ENCODE measurements at places on chromosomes 1 and 21.

GRCh38 chr1:115647919-115648650, 6.3 kb downstream of the VANGL1 start:
- DNase-seq, result peak; percentile 29

DNA sequence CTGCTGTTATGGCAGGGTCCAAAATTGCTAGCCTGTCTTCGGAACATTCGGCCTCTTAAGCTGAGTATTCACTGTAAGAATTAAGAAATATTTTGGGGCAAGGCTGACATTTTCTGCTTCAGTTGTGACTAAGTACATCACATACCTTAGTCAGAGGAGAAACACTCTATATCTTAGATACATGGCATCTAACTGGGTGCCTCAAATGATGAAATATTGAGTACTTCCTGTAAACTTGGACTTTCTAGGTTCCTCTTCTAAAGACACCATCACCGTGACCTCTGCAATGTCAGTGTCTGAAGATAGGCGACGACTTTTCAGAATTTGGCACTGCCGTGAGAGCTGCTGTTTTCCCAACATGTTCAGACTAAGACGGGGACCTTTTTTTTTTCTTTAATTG, 65.6 kb downstream of the PCBP3 start:
- DNase-seq, result no peak

GRCh38 chr21:31607791-31608190, 51.7 kb upstream of the SOD1 start:
- DNase-seq, result no peak

GRCh38 chr1:169487133-169487532, 1.4 kb upstream of the SLC19A2 start:
- DNase-seq, result no peak

DNA sequence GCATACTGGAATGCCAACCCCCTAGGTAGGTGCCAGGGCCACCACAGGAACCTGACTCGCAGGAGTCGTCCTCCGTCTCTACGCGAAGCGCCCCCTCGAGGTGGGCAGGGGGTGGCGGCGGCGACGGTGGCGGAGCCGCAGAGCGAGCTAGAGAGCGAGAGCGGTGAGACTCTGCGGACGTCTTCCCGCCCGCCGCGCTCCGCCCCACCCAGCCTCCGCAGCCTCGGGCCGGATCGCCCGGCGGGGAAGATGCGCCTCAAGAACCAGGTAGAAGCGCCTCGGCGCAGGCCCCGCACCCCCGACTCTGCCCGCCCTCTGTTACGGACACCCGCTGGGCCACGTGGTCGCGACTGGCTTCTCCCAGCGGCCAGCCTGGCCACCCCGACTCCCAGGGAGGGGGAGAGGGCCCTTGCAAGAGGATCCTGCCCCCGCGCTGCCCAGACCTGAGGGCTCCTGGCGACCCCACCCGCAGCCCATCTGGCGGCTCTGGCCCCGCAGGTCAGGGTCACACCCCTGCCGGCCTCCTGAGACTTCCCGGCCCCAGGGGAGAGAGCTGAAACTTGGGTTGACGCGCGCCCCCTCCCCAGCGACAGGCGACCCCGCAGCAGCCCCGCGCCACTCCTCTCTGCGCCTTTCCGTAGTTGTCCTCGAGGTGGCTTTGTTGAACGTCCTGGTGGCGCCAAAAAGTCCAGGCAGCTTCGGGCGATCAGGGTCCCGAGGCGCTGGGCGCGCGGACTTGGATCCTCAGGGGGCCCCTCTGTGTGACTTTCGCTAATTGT, 24.4 kb upstream of the AGBL4 start:
- peak; percentile 67 for DNase-seq

DNA sequence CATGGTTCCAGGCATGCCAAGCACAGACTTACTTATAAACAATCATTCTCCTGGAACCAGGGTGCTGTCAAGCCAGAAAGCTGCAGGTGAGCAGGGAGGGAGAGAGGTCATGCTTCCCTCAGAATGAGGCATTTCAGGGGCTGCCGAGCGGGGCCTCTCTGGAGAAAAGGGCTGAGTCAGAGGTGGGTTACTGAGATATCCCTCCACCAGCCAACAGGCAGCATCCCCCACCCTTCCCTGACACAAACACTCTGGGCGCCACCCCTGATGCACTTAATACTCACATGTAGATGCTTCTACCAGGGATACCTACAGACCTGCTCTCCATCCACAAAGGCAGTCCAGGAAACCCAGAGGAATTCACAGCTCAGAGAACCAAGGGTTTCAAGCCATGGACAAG, 13.1 kb downstream of the STK40 start:
- DNase-seq, result no peak

- DNase-seq, result no peak
Measured at GRCh38 chr1:37601441-37601840, 5.7 kb upstream of the GNL2 start.

GRCh38 chr1:117527074-117527473, 78.8 kb upstream of the TENT5C start:
- no peak for DNase-seq

- DNase-seq, result no peak
Measured at GRCh38 chr1:108877348-108878159, 769 bp downstream of the GPSM2 start.

DNA sequence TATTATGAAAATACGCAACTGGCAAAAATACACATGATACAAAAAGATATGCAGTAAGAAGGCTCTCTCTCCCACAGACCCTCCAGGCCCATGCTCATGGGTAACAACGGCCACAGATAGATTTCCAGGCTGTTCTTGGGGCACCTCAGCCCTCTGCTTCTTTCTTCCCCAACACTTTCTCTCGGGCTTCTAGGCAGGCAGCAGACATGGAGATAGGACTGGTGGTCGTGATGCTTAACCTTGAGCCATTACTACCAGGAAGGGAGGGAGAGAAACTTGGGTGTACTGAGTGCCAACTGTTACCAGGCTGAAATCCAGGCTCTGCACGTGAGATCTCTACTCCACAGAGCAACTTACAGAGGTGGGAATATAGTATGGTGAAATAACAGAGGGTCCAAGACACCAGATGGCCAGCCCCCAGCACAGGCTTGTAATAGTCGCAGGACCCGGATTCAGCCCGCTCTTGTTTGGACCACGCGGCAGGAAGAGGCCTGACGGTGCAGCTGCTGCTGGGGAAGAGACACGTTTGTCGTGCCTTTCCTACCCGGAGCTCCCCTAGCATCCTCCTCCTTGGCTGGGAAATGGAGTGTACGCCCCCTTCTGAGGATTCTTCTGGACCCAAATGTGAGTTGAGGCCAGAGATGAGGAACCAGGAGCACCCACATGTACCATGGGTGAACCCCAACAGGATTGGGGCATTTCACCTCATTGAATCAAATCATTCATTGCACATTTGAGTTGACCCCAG, 441.1 kb upstream of the VAMP3 start:
- peak; percentile 31 for DNase-seq

DNA sequence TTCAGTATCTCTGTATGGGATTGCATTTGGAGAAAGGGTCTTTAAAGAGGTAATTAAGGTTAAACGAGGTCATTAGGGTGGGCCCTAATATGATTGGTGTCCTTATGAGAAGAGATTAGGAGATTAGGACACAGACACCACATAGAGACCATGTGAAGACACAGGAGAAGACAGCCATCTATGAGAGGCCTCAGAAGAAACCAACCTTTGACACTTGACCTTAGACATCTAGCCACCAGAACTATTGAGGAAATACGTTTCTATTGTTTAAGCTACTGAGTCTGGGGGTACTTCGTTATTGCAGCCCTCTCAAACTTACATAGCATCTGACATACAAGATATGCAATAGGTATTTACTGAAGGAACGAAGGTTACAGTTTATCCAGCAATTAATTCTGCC, 7.3 kb upstream of the VPS45 start:
- no peak for DNase-seq

- peak; percentile 91 for DNase-seq
Measured at GRCh38 chr1:222455188-222455879, 92.6 kb downstream of the HHIPL2 start.

- DNase-seq, result peak; percentile 89
Measured at GRCh38 chr1:159197561-159198557, 6.8 kb upstream of the ACKR1 start.

DNA sequence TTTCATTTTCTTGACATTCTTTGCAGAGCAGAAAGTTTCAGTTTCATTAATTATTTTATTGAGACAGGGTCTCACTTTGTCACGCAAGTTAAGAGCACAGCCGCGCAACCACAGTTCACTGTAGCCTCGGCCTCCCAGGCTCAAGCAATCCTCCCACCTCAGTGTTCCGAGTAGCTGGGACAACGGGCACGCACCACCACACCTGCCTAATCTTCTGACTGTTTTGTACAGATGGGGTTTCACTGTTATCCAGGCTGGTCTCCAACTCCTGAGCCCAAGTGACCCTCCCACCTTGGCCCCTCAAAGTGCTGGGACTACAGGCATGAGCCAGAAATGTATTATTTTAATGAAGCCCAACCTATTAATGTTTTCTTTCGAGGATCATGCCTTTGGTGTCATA, 3.0 kb upstream of the SPATC1L start:
- DNase-seq, result no peak

DNA sequence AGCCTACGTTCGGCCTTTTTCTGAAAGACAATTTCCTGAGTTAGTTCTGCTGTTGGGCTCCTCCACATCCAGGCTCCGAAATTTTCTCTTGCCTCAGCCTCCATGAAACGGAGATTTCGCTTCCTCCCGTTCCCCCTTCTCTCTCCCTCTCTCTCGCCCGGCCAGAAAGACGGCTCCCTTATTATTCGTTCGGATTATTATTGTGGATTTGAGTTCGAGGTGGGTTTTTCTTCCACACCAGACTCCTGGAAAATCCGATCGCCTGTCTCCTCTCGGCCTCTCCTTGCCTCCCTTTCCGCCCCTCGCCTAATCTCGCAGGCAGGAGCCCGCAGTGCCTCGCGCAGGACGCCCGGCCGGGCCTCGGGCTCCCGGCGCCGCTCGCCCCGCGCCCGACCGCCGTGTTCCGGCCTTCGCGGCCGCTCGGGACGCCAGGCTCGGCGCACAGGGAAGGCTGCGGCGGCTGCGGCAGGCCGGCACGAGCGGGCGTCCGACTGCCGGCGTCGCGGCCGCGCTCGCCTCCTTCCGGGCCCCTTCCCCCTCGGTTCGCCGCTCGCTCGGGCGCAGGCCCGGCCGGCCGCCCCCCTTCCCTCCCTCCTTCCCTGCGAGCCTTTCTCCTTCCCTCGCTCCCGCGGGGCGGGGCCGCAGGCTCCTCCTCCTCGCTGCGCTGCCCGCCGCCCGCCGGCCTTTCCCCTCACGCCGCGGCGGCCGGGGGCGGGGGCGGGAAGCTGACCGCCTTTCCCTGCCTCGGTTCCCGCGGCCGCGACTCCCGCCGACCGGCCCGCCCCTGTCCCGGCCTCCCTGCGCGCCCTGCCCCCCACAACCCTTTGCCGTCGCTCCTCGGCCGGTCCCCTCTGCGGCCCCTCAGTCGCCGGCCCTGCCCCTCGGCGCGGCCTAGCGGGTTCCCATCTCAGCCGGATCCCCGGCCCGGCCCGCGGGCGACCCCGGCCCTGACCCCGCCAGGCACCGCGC, at the start of gene ARHGEF11:
Gene ARHGEF11, minus strand, starts transcription at position 493 of the 969 bp plus-strand sequence. CDS start 1,412 bp downstream, outside the sequence.
- DNase-seq, result peak; percentile 95

DNA sequence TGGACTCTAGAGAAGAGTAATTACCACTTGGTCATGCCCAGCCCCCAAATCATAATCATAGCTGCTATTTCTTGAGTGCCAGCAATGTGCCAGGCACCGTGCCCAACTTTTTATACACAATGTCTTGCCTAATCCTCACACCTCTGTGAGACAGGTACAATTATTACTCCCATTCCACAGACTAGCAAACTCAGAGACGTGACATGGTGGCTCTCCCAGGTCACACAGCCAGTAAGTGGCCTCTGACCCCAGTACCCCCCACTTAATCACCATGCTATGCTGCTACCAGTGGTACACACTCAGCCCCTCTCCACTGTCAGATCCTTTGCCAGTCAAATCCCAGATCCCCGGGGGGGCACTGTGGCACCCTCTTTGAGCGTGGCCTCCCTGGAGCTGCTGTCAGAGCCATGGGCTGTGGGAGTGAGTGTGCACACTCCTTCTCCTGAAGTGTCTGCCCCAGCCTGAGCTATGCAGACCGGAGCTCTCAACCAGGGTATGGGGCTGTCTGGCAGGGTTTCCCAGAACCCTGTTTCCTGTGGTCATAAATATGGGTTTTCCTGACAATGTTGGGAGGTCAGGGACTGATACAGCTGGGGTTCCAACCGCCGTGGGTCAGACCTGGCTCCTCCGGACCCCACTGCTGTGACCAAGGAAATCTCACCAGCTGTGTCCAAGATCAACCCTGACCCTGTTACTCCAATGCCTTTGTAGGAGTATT, 51.8 kb downstream of the LACTBL1 start:
- DNase-seq, result no peak

GRCh38 chr1:3680488-3681230, 28.3 kb downstream of the TP73 start:
- no peak for DNase-seq

DNA sequence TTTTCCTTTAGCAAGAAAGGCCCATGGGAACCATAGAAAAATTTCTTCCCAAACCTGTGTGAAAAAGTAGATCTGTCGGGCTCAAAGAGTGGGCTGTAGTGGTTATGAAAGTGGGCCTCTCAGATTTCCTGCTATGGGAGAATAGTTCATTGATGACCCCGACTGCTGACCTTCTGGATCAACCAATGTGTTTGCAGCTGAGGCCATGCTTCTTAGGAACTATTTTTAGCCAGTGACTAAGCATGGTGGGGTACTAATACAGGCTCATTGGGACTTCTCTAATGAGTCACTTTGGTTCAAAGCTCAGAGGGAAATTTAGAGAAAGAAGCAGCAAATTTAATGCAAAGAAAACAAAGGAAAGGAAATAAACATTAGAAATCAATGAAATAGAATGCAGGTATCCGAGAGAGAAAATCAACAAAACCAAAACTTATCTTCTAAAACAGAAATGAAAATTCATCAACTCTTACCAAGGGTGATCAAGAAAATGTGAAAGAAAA, 12.6 kb upstream of the PSMA5 start:
- DNase-seq, result no peak

DNA sequence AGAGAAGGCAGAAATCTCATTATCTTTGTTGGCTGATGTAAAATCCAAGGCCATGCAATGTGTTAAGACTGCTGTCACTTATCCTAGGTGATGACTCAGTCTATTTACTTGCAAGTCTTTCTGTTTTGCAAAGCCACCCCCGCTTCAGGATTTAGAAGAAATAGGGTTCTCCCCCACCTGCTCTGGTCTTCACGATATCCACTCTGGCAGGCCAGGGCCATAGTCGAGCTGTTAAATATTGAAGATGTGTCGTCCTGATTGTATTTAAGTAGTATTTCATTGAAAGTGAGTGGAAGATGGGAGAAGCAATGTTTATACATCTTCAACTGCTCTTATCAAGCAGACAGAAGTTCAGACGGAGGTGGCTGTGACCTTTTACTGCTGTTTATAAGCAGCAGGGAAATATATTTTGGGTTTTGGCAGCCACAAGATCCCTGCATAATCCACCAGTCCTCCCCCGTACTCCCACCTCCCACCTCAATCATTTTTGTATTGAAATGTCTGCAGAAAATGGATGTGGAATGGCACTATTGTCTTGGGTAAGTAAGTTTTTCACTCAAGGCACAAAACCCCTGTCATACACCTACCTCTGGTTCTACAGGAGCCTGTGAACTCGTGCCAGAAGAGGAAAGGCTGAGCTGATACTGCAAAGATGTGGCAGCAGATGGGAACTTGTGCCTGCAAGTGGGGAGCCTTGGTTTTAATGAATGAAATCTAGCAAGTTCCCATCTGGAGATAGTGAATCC, 117.4 kb downstream of the MRPS6 start:
- DNase-seq, result no peak

GRCh38 chr1:241918879-241919278, 38.7 kb upstream of the BECN2 start:
- peak; percentile 60 for DNase-seq

All from islet precursor cell (in vitro differentiated cells).